Adrenal gland (tissue), 19 donors: ENCODE measurements at places on chromosomes 16 and 17. TPM values are rescaled to one million over a fixed set of nuclear protein-coding genes. Genes with fewer than 3 reads are reported as not detected.

GUCY2D gene
- total RNA-seq, result not detected

NTN1 gene
- total RNA-seq, result 0.52 TPM

ZSCAN10 gene
- 0.11 TPM for total RNA-seq

DCTN5 gene
- 67.8 TPM for total RNA-seq

DCXR gene
- total RNA-seq, result 141 TPM

TPSG1 gene
- not detected for total RNA-seq

SP2 gene
- total RNA-seq, result 1.8 TPM

DNA sequence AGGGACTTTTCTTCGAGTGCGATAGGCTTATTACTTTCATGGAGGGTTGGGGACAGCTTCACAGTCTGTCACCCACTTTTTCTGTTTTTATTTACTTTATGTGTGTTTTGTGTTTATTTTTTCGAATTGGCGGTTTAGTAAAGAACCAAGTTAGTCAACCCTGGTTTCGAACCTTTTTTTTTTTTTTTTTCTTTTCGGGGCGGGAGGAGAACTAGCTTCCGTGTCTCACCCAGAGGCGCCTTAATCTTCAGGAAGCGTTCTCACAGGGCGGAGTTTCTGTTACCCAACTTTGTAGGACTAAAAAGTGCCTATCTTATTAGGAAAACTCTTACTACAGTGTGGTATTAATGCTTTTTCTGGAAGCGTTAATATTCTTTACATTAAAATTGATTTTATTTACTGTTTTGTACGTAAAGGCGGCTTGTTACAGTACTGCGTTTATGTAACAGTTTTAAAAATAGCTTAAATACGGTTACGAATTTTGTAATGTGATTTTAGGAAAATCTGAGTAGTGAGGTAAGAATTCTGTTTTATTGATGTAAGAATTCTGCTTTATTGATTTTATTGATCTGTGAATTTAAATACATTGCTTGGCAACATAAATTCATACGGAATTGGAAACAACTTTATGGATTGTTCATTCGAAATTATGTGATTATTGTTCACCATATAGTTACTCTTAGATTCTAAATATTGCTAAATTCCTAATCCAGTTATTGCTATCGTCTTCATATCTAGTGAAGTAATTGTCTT lies 885 bp downstream of the ZNF207 start:
- peaks cover 47% of the 10 kb centered on the region for H3K4me1 ChIP-seq
- DNase-seq, result peak; percentile 52
- H3K36me3 ChIP-seq, result peaks cover 23% of the 10 kb centered on the region
- peak overlapping the region; percentile 80 for H3K4me3 ChIP-seq
- no peaks in the 10 kb centered on the region for H3K27me3 ChIP-seq

GRCh38 chr17:45812102-45812501 lies 28.0 kb downstream of the CRHR1 start:
- H3K27me3 ChIP-seq, result peaks cover 6% of the 10 kb centered on the region
- H3K36me3 ChIP-seq, result no peaks in the 10 kb centered on the region

DNA sequence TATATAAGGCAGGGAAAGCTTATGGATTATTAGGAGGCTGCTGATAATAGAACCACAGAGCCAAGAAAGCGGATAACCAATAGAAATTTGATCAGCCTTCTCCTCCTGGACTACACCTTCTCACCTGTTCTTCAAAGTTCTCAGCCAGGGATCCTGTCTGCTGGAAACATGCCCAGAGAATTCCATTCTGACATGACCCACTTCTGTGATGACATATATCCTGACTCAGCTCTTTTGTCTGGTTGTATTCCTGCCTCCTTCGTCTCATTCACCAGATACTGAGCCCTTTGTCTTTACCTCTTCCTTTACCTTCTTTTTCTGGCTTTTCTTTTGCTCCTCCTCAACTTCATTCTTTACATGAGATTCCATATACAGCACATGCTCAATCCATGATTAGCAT lies 576.1 kb downstream of the CDH11 start:
- H3K27me3 ChIP-seq, result no peaks in the 10 kb centered on the region
- DNase-seq, result no peak
- H3K4me3 ChIP-seq, result no peak overlapping the region
- H3K36me3 ChIP-seq, result no peaks in the 10 kb centered on the region
- no peak overlapping the region for H3K27ac ChIP-seq

DNA sequence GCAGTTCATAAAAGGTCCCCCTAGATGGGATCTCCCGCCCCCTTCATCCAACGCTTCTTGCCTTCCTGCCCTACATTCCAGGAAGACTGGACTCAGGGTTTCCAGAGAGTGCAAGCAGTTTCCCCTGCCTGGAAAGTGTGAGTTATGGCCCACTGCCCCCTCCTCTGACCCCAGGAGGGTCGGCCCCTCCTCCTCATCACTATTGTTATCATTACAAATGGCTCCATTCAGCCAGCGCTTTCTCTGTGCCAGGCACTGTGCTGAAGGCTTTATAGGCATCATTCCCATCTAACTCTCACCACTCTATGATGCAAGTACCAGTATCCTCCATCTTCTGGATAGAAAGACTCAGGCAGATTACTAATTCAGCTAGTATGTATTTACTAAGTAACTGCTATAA lies 90.7 kb downstream of the USP31 start:
- no peak for DNase-seq
- no peaks in the 10 kb centered on the region for H3K27me3 ChIP-seq
- H3K4me1 ChIP-seq, result no peaks in the 10 kb centered on the region
- H3K4me3 ChIP-seq, result no peak overlapping the region
- H3K27ac ChIP-seq, result no peak overlapping the region
- no peaks in the 10 kb centered on the region for H3K36me3 ChIP-seq

DNA sequence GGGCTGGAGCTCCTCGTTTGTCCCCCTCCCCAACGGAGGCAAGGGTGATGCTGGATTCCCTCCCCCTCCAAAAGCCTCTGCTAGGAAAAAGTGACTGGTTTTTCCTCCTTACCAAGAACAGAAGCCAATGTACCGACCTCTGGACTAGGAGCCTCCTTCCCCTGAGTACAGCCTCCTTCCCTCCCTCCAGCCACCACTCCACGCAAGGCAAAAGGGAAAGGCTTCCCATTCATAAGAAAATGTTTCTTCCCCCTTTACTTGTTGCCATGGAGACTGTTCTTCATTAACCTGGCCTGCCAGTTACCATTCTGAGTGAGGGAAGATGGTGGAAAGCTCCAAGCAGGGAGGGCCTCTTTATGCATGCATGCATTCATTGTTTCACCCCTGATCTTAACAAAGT lies 4.3 kb upstream of the PIMREG start:
- no peak overlapping the region for H3K4me3 ChIP-seq
- no peak for DNase-seq
- no peaks in the 10 kb centered on the region for H3K27me3 ChIP-seq
- no peaks in the 10 kb centered on the region for H3K4me1 ChIP-seq
- no peak overlapping the region for H3K27ac ChIP-seq

DNA sequence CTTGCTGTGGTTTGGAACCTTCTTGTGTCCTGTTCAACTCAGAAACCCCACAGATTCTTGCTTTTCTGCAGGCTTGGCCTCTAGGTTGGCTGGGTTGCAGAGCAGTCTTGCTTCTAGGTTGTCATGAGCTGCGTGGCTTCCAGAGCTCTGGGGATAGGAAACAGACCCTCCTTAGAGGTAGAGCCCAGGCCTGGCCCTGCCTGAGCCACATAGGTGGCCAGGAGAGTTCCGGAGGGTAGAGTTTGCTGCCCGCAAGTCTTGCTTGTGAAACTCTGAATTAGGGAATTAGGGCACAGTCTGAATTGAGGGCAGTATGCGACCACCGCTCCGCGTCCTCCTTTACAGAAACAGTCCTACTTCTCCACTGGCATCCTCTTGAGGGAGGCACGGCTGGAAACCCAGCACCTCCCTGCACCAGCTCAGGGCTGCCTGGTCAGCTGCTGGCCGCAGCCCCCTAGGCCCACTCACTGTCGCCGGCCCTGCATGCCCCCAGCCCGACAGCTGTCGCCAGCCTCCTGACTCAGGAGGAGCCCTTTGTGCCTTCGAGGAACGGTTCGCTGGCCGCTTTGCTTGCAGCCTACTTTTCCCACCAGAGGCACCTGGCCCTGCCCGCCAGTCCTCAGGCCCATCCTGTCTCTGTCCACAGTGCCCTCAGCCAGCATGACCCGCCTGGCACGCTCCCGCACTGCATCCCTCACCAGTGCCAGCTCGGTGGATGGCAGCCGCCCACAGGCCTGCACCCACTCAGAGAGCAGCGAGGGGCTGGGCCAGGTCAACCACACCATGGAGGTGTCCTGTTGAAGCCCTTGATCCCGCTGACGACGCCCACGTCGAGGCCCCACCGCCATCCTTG lies 4.3 kb upstream of the SETD6 start:
- peak; percentile 27 for DNase-seq
- peaks cover 11% of the 10 kb centered on the region for H3K4me1 ChIP-seq
- H3K27ac ChIP-seq, result no peak overlapping the region
- H3K4me3 ChIP-seq, result no peak overlapping the region
- no peaks in the 10 kb centered on the region for H3K27me3 ChIP-seq

DNA sequence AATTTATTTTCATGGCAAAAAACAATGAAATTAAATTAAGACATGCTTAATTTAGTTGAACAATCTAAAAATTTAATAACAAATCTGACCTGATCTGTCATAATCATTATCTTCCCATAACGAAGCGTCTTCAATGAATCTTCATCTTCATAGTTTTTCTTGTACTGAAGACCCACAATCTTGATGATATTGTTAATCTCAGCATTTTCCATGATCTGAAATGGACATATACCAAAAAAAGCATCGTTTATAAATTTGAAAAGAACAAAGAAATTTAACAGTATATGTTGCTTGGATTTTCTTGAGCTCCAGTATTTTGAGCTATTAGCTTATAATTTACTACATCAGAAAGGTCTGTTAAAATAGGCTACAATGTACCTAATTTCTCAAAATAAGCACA lies 10.2 kb downstream of the TOP2A start:
- H3K27me3 ChIP-seq, result no peaks in the 10 kb centered on the region
- no peaks in the 10 kb centered on the region for H3K36me3 ChIP-seq
- H3K4me1 ChIP-seq, result no peaks in the 10 kb centered on the region
- no peak overlapping the region for H3K4me3 ChIP-seq
- no peak for DNase-seq

- no peaks in the 10 kb centered on the region for H3K4me1 ChIP-seq
- H3K27ac ChIP-seq, result no peak overlapping the region
- H3K36me3 ChIP-seq, result no peaks in the 10 kb centered on the region
- no peak overlapping the region for H3K4me3 ChIP-seq
- peaks cover 6% of the 10 kb centered on the region for H3K27me3 ChIP-seq
Observed at GRCh38 chr16:86112178-86112577, 213.2 kb downstream of the IRF8 start.

DNA sequence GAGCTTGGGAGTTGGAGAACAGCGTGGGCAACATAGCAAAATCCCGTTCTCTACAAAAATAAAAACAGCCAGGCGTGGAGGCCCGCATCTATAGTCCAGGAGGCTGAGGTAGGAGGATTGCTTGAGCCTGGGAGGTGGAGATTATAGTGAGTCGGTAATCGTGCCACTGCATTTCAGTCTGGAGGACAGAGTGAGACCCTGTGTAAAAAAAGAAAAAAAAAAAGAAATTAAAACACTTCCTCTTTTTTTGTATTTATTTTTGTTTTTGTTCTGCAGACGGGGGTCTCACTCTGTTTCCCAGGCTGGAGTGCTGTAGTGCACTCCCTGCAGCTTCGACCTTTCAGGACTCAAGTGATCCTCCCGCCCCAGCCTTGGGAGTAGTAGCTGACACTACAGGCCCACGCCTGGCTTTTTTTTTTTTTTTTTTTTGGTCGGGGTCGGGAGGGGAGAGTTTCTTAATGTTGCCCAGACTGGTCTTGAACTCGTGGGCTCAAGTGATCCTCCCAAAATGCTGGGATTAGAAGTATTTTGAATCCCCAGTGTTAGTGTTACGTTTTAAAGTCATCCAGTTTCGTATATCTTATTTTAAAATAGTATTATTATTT lies 1.5 kb downstream of the IST1 start:
- H3K27me3 ChIP-seq, result no peaks in the 10 kb centered on the region
- no peak overlapping the region for H3K4me3 ChIP-seq
- H3K36me3 ChIP-seq, result no peaks in the 10 kb centered on the region
- H3K4me1 ChIP-seq, result peaks cover 20% of the 10 kb centered on the region
- no peak for DNase-seq

- no peak for DNase-seq
- peak overlapping the region; percentile 59 for H3K27ac ChIP-seq
- H3K27me3 ChIP-seq, result no peaks in the 10 kb centered on the region
- H3K36me3 ChIP-seq, result no peaks in the 10 kb centered on the region
- no peak overlapping the region for H3K4me3 ChIP-seq
Observed at GRCh38 chr17:17767154-17767869, 69.5 kb downstream of the SREBF1 start.

GRCh38 chr17:78735832-78736525 lies 46.1 kb downstream of the CYTH1 start:
- H3K27me3 ChIP-seq, result no peaks in the 10 kb centered on the region
- H3K36me3 ChIP-seq, result no peaks in the 10 kb centered on the region
- H3K4me3 ChIP-seq, result no peak overlapping the region
- H3K4me1 ChIP-seq, result peaks cover 63% of the 10 kb centered on the region

DNA sequence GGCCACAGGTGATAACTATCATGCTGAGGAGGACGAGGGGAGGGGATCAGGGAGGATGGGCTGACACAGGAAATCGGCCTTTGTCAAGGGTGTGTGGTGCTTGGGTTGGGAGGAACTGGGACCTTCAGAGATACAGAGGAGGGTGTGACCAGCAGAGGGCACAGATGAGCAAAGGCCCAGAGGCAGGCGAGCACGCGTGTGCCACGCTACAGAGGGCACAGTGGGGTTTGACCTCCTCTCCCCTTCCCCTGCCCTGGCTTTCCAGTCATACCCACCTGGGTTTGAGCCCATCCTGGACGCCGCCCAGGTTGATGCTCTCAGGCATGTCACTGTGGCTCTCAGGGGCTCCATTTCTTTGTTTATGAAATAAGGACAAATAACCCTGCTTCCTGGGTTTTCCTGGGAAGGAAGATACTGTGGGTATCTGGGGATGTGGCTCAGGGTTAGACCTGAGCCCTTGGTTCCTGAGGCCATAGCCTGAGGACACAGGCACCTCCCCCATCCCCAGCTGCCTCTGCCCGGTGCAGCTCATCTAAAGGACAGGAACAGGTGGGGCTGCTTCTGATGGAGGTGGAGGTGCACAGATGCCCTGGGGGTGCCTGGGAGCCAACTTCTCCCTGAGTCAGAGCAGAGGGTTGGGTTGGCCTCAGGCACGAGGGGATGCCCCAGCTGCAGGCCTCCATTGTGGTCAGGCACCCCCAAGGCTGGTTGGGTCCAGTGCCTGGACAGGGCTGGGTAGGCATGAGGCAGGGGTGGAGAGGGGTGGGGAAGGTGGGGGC lies 51.8 kb downstream of the BEAN1 start:
- H3K36me3 ChIP-seq, result no peaks in the 10 kb centered on the region
- H3K27ac ChIP-seq, result no peak overlapping the region
- H3K27me3 ChIP-seq, result no peaks in the 10 kb centered on the region
- H3K4me3 ChIP-seq, result no peak overlapping the region
- peak; percentile 87 for DNase-seq
- no peaks in the 10 kb centered on the region for H3K4me1 ChIP-seq

- H3K27me3 ChIP-seq, result no peaks in the 10 kb centered on the region
- no peak overlapping the region for H3K27ac ChIP-seq
- DNase-seq, result no peak
- H3K4me1 ChIP-seq, result no peaks in the 10 kb centered on the region
- no peaks in the 10 kb centered on the region for H3K36me3 ChIP-seq
Observed at GRCh38 chr17:55116440-55116914, 147.9 kb downstream of the STXBP4 start.
